ENCODE measurements at places on chromosomes 11 and 22.

DNA sequence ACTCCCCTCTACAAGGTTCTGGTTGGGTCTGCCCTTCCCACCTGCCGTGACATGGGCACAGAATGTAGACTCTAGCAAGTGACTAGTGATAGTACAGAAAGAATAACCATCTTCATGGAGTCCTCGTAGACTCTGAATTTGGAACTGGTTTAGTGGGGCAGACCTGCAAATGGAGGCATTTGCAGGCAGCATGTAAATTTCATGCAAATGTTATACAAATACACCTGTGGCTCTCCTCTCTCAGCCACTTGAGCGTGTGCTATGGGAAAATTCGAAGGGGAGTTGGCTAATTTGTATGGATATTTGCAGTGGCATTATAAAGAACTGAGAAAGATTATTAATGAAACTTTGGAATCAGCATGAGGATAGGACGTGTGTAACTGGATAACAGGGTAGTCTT lies 85.0 kb downstream of the SCN3B start:
- no peak for DNase-seq

- no peak for DNase-seq
Observed at GRCh38 chr22:40855979-40856512, 393 bp downstream of the ST13 start.

DNA sequence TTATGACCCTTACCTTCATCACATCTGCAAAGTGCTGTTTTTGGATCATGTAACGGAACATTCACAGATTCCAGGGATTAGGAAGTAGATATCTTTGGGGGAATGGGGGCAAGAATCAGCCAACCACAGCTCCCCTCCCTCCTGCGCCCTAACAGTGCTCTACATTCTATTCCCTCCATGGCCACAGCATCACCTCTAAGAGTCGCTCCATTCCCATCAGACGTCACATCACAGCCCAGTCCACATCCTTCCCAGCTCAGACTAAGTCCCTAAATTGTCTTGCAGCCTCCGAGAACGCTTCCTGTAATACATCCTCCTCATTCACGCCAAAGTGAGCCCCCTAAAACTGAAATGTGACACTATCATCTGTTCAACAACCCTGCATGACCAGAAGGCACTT lies 5.9 kb downstream of the SCGB1D1 start:
- no peak for DNase-seq

DNA sequence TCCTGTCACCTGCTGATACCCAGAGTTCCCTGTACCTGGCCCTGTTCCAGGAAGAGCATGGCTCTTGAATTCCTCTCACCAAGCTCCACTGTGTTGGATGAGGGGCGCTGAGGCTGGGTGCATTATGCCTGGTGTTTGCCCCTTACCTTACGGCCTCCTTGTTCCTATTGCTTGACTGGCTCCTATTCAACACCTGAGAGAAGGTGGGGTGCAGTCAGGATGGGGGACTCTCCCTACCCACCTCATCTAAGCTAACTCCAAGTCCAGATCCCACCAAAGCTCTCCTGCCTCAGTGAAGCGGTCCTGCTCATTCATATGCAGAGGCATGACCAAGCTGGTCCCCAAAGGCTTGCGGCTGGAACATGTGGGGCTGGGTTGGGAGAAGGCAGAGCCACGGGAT lies 35.8 kb upstream of the RIC3 start:
- DNase-seq = no peak

GRCh38 chr11:914204-914603 lies 3.6 kb upstream of the CHID1 start:
- DNase-seq = no peak

GRCh38 chr22:37283393-37283937 lies 1.2 kb downstream of the CYTH4 start:
- no peak for DNase-seq

- DNase-seq = no peak
Observed at GRCh38 chr11:96137373-96137772, 205.6 kb downstream of the MAML2 start.

- DNase-seq = no peak
Observed at GRCh38 chr11:132782102-132782501, 750.2 kb downstream of the OPCML start.

- no peak for DNase-seq
Observed at GRCh38 chr11:37105427-37105826, 507.4 kb upstream of the RAG2 start.

- no peak for DNase-seq
Observed at GRCh38 chr22:28594076-28594796, 85.4 kb downstream of the TTC28 start.

GRCh38 chr11:66880496-66881450 lies 23.9 kb downstream of the LRFN4 start:
- no peak for DNase-seq

DNA sequence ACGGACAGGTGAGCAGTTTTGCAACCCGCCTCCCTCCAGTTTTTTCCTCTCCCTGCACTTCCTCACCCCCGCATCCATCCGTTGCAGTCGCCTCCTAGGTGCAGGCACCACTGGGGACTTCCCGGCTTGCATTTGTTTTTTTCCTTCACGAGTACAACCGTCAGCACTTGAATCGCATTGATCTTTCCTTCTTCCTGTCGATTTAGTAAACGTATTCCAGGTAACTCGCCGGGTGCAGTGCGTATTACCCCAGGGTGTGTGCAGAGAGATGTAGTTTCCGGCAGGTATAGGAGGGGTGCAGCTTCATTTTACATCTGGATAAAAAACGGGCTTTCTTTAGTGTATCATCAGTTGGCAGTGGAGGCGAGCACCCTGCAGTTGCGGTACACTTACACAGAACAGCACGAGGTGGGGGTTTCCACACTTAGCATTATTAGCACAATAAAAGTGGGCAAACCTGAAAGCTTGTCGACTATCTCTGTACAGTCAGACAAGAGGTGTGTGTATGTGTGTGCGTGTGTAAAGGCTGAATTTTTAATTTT lies at the start of gene SORL1-AS1:
Gene SORL1-AS1 (minus strand): TSS at position 359 of the 542 bp plus-strand sequence.
- no peak for DNase-seq

DNA sequence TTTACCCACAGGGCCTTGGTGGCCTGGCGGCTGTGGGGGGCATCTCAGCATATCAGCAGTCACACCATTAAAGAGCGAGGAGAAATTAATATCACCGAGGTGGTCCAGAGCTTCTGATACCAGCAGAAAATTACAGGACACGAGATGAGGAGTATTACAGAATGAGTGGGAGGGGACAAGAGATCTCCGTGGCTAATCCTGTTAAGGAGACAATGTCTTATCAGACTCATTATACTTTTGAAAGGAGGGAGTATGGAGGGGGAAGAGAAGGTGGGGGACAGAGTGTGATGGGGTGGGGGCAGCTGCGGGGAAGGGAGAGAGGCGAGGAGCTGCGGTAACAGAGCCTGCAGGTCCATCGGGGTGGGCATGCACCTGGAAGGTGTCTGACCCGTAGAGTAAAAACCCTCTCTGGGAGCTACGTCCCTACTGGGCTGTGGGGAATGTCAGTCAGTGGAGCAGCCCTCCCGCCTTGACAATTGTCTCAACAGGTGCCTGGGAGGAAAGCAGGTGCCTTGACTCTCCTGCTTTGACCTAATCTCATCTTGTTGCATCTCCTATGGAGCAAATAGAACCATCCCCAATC lies 224.2 kb downstream of the CEP164 start:
- DNase-seq = no peak

DNA sequence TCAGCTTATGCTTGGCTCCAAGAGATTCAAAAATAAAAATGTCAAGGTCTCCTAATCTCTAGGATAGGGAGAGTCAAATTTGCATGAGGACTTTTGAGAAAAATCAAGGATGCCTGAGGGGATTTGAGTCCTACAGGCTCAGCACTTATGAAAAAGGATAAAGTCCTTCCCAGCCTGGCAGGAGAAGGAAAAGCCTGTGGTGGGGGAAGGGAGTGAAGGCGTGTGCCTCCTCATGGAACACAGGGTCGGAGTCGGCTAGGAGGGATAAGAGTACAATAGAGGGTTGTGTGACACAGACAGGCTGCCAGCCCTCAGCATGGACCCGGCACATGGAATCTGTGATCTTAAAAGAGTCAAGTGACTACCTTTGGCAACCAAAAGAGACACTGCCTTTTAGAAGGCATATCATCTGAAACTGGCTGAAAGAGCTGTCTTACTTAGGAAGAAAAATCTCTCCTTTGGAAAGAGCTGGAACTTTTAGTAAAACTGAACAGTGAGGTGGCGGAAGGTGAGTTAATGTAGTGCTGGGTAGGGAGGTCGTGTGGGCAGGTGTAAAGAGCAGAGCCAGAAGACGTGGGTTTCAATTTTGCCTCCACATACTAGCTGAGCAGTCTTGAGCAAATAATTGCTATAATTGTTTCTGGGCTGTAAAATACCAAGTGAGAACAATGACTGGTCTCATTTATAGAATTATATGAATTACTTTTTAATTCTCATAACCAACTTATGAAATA lies 58.8 kb upstream of the RDX start:
- DNase-seq = no peak

GRCh38 chr11:57392066-57392762 lies 1.8 kb upstream of the PRG2 start:
- DNase-seq = no peak

DNA sequence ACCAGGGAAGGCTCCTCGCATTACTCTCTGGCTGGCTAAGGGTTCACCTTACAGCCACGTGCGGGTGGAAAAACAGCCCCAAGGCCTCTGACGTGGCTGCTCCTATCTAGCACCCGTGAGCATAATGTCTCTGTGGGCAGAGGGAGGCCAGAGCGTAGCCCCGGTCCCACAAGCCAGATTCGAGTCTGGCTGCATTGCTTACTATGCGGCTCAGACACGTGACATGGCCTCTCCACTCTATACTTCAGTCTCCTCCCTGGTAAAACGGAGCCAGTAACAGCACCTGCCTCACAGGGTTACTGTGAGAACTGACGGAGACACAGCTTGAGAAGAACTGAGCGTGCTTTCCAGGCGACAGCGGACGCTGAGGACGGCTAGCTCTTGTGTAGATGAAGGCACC lies 105.8 kb upstream of the BID start:
- DNase-seq = no peak

DNA sequence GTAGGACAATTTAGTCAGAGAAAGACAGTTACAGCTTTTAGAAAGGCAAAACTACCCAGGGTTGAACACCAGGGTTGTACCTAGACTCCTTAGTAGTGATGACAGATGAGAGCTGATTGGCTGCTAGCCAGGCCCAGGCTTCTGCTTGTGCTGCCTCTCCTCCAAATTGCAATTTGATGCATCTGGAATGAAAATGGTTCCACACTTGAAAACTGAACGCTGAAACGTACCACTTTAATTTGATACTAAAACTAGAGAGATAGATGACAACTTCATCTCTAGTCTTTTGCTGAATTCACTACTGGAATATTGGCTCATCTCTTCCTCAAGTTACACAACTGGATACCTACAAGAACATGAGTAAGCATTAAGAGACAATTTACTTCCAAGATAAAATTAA lies 19.2 kb upstream of the FNBP4 start:
- DNase-seq = no peak

- DNase-seq = no peak
Observed at GRCh38 chr11:12179019-12179418, 68.6 kb downstream of the MICAL2 start.
